ENCODE measurements at places on chromosomes 3 and 15.

DNA sequence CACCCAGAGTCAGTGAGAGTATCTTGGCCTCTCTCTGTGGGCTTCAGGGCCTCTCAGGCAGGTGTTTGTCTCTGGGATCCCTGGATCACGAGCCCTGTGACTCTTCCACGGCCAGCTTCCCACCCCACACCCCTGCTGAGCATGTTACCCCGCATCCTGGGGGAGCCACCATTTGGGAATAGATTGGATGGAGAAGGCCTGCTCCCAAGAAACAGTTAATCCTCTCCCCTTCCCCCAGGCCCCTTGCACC lies 15.5 kb upstream of the SRP14 start:
- no peak for DNase-seq

DNA sequence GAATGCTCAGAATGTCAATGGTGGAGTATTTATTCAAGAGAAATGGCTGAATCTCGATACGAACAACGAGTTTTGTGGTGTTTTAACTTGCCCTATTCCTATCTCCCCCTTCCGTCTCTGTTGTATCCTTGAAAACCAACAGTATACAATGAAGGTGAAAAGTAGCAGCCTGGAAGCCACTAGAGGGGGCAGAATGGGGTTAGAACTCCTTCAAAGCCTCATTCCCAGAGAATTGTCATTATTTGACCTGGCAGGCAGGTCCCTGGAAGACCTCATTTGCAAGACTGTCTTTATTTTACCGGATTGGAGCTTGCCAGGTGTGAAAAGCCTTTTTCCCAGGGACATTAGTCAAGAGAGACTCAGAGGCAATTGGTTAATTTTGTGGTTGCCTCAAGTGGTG lies 139.4 kb downstream of the LRRC28 start:
- DNase-seq = no peak

- DNase-seq = peak; percentile 47
Measured at GRCh38 chr3:79018671-79019136, 749.1 kb downstream of the ROBO1 start.

DNA sequence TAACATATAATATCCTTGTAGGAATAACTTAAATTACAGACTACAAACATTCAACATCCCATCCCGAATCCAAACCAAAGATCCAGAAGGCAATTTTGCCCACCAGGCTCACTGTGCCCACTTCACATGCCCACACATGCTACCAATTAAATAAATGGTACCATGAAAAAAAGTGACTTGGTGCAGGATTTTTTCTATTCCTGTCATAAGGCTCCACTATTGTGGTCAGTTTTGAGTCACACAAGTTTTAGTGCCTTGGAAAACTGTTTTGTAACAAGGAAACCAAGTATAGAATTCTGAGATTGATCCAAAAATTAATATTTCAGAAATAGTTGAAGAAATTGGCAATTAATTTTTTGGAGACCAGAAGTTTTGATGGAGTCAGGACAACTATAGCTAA lies 470.1 kb upstream of the THBS1 start:
- DNase-seq = no peak

- no peak for DNase-seq
Measured at GRCh38 chr3:136632625-136633081, 119.5 kb downstream of the STAG1 start.

GRCh38 chr15:57094321-57095257 lies 176.1 kb downstream of the TCF12 start:
- no peak for DNase-seq

DNA sequence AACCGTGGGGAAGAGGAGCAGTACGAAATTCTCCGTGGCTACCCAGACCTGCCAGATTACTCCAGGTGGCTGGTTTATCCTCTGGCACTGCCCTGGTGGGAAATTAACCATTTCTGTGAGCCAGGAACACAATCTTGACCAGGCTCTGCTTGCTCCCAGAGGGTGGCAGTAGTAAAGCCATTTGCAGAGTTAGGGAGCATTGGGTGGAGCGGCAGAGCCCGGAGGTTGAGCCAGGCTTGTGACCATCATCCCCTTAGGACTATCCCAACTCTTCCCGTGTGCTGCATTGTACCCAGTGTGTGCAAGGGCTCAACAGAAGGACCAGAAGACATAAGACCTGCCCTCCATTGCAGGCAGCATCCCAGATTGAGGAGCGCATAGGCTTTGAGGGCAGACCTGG lies 5.3 kb downstream of the KNG1 start:
- DNase-seq = no peak

DNA sequence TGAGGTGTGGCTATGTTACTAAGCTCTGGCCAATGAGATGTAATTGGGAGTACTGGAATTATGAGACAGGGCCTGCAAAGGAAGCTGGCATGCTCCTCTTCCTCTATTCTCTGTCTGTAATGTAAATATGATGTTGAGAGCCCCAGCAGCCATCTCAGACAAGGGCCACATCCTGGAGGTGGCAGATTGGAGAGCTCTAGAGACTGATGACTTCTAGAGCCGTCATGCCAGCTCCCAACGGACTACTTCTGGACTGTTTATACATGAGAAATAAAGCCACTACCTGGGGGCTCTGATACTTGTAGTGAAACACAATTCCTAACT lies 19.7 kb downstream of the PLD1 start:
- DNase-seq = no peak

DNA sequence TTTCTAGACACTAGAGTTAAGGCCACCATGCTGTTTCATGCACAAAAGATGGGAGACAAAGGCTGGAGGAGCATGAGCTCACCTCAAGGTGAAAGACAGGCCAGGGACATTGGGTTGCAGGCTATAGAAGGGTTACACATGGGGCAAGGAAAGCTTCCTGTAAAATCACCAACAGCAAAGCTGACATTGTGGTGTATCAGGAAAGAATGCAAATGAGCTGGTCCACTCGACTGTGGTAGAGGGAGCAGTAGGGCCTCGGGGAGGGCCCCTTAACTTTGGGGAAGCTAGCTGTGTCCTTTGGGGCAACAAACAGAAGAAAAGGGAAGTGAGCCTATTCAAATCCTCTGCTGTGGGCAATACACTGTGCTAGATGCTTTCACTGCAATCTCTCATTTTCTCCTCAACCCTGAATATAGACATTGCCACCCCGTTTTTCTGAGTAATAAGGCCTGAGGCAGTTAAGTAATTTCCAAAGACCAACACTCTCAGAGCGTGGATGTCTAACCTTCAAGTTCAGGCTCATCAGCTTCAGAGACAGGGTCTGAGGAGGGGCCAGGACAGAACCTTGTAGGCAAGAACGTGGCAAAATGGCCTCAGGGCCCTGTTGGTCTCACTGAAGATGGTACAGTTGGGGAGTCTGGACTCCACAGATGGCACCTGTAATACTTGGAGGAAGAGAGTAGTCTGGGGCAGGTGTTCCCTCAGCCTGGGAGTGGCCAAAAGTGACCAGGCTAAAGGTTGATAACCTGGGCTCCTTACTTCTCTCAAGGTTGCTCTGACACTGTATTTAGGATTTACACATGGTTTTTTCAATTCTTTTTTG lies 24.1 kb downstream of the CX3CR1 start:
- no peak for DNase-seq

DNA sequence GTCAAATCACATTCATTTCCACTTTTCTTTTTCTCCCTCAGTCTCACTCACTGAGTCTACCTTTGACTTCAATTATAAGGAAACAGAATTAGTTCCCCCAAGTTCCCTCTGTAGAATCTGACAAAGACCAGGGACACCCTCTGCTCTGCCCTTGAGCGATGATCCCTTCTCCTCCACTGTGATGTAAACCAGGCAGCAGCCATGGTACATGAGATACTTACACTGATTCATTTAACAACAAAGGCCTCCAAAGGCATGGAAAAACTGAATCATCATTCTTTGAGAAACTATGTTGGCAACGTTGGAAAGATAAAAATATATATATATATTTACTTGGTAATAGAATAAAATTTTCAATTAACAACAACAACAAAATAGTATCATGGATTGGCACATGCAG lies 84.1 kb downstream of the P3H2 start:
- no peak for DNase-seq

- no peak for DNase-seq
Measured at GRCh38 chr3:36933540-36934296, 11.1 kb downstream of the TRANK1 start.

- DNase-seq = no peak
Measured at GRCh38 chr3:46395210-46395661, 11.6 kb downstream of the CCR5AS start.

- no peak for DNase-seq
Measured at GRCh38 chr15:50484781-50485180, 60.6 kb downstream of the USP8 start.

DNA sequence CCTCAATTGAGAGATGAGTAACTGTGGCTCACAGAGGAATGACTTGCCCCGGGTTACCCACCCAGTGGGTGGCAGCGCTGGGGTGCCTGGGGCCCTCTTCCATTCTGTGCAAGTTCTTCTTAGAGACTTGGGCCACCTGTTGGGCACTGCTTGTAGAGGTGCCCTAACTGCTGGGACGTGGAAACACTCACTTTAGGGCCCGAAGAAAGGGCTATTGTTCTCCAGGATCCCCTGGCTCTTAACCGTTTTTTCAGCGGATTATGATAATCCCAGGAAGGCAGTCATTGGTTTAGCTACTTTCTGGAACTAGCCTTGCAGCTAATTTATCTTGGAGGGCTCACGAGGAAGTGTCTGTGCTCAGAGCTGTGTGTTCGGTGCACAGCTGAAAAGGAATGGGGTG lies 66.0 kb upstream of the GCNT3 start:
- DNase-seq = no peak

GRCh38 chr15:27059610-27060202 lies 88.7 kb downstream of the GABRG3 start:
- no peak for DNase-seq

DNA sequence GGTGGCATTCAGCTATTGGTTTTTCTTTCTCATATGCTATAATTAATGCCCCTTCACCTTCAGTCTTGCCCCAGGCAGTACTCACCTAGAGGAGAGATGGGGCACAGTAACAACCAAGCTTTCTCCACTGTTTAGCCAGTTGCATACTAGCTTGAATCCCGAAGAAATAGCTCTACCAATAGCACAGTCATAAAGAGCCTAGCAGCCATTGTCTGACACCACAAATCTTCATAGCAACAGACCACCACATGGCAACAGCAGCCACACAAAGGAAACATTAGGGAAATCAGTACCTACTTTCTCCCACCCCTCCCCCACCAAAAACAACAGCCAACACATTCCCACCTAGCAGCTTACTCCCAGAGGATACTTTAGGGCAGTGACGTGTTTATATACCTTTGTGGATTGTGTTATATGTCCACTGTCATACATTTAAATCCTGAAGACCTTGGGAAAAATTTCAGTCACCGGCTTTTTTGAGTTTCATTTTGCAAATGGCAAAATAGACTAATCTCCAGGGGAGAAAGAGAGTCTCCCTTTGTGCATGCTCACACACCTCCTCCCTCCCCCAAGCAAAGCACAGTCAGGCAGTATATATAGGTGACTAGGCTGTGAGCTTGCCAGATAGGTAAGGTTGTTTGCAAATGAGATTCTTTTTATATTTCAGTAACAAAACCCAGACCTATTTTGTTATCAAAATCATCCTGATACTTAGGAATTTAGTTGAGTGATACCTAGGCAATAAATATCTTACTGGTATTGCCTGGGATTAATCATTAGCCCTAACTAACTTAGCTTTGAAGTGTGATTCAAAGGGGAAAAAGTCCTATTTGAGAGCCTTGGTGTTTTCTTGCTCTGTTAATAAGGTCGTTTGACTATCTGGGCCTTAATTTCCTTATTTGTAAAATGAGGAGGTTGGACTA lies 140.6 kb downstream of the RBPMS2 start:
- no peak for DNase-seq

DNA sequence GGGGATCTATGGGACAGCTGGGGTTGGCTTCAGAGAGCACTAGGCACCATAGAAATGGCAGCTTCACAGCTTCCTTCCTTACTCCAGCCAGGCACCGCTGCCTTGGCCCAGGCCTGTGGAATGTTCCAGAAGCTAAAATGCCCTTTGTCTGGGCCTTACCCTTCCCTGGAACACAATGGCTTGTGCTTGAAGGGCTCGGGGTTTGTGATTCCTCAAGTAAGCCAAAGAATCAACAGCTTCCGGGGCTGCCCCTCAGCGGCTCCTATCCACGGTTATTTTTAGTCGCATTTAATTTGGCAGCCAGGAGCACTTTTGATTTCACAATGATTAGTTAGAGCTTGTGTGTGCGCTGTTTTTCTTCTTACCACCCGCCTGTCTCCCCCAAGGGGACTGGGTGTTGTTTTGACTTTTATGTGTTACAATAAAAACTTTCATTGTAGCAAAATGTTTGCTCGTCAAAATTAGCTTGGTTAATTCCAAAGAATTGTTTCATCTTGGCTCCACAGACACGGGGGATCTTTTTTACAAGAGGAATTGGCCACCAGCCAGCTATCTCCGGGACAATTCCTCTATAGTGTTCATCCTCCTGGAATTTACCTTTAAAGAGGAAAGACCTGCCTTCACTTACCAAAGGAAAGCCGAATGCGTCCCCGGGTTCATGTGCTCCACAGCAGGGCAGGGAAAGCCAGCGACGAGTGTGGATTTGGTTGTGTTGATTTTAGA lies 73.8 kb downstream of the TLE3 start:
- DNase-seq = peak; percentile 47

Measured in GM04504 (cell line).